Airway epithelial cell (primary cell): ENCODE measurements at places on chromosomes 5 and 9. TPM values are rescaled to one million over a fixed set of nuclear protein-coding genes. Genes with fewer than 3 reads are reported as not detected.

FYB1 gene
- 0.99 and 3.6 TPM in 2 replicates for total RNA-seq

CD274 gene
- total RNA-seq, result 4.8 and 5.3 TPM in 2 replicates

NTNG2 gene
- total RNA-seq, result 0.07 TPM in 1 of 2 replicates, not detected in the other

IL9 gene
- total RNA-seq, result not detected in 2 replicates

GLRA1 gene
- not detected in 2 replicates for total RNA-seq

CDKN2A gene
- 18.5 and 21.6 TPM in 2 replicates for total RNA-seq

BTNL8 gene
- total RNA-seq, result not detected in 2 replicates

MAMDC2 gene
- total RNA-seq, result 0.93 and 1.8 TPM in 2 replicates

ZDHHC11 gene
- total RNA-seq, result 0.60 and 1.3 TPM in 2 replicates

HSD17B3 gene
- 0.93 and 1.6 TPM in 2 replicates for total RNA-seq

SLC9A3 gene
- 2.6 and 3.9 TPM in 2 replicates for total RNA-seq

FRRS1L gene
- total RNA-seq, result 0.07 TPM in 1 of 2 replicates, not detected in the other
